Amygdala (tissue), 56 donors: ENCODE measurements at places on chromosomes 5 and 9.

GRCh38 chr5:168944004-168944403, 356.9 kb downstream of the SLIT3 start:
- DNase-seq: no peak

- DNase-seq: no peak
Observed at GRCh38 chr5:37576552-37576951, 197.4 kb downstream of the WDR70 start.

DNA sequence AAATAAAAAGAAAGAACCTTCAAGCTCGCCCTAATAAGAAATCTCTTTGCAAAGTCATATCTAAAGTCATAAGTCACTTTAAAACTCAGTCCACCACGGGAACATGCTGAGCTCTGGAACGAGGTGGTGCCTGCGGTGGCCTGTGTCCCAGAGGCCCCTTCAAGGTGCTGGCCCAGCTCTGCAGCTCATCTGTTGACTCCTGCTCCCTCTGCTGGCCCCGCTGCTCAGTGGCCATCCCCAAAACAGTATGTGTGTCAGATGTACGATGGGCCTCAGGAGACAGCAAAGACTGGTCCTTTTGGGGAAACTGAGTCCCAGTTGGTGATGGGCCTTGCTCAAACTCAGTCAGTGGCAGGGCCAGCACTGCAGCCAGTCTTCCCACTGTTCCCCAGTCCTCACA, 22.8 kb upstream of the FOXB2 start:
- peak; percentile 51 for DNase-seq

- DNase-seq: no peak
Observed at GRCh38 chr5:149957855-149958254, 2.7 kb upstream of the SLC26A2 start.

- DNase-seq: no peak
Observed at GRCh38 chr9:115058175-115058574, 59.8 kb downstream of the TNC start.

- DNase-seq: no peak
Observed at GRCh38 chr9:136110082-136111061, 8.3 kb downstream of the TMEM250 start.

DNA sequence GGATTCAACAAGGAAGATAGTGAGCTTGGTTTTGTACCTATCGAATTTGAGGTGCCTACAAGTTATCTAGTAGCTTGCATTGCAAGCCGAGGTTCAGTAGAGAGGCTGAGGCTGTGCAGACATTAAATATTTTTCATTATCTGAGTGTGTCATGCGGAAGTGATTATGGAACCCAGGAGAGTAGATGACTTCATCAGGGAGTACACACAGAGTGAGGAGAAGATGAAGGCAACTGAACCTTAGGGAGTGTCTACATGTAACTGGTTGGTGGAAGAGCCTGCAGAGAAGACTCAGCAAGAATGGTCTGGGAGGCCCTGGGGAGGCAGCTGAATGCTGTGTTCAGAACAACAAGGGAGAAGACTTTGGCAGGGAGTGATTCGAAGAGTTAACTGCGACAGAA, 393.9 kb downstream of the ARHGEF28 start:
- no peak for DNase-seq
